ENCODE measurements at places on chromosomes 2 and 18.

DNA sequence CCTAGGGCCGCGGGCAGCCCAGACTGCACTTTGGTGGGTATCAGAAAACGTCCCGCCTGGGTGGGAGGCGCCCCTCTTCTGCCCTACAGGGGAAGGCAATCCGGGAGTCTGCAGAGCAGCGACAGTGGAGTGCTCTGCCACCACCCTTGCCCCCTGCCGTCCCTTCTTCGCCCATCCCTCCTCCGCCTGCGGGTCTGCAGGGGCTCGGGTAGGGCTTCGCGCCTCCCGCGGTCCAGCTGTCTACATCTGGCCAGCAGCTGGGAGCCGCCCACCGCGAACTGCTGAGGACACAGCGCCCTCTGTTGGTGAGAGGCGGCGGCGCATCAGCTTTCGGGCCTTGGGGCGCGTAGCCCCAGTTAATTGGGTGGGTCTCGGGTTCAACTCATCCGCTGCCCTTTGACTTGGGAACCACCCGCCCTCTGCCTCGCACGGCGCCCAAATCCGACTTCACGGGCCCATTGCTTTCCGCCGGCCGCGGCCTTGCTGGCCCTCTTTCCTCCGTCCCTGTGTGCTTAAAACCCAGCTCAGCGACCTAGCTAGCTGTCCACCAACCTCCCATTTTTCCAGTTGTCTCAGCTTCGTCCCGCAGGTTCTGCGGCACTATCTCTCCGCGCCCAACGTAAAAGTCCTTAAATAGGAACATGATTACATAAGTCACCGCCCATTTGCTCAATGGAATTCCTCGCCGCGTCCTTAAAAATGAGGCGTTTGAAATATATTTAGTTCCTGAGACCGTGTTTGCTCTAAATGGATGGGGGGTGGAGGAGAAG, 17.6 kb downstream of the WNT10A start:
- peak; percentile 48 for DNase-seq

DNA sequence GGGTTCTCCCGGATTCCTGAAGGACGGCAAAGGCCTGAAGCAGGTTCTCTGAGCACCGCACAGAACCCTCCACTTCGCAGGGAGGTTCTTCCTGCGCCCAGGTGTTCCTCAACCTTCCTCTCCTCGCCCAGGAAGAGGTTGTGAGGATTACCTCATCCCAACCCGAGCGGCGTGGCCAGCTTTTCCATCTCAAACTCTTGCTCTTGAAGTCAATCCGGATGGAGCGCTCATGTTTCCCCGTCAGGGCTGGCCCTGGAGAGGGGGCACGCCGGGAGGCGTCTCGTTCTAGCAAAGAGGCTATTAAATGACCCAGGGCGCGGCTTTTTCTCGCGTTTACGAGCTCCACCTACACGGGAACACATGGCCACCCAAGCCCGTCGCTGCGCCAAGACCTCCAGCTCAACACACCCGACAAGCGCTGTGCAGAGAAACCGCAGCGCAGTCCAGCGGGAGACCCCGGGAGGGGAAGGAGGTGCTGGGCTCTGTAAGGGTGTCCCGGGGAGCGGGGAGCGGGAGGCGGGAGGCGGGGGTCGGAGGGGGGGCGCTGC, 540 bp upstream of the RAB10 start:
- peak; percentile 37 for DNase-seq

DNA sequence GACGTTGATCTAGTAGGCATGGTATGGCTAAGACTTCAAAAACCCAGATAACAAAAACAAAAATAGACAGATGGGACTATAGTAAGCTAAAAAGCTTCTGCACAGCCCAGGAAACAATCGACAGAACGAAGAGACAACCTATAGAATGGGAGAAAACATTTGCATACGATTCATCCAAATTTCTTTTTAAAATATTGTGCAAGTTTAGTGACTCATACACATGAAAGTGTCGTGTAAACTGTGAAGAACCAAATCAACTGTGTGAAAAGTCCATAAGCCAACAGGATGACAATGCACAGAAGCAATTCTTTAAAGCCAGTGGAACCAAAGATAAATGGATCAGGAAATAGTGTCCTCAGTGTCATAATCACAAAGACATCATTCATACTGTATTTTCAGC, 671.1 kb downstream of the RNF144A start:
- DNase-seq, result no peak

DNA sequence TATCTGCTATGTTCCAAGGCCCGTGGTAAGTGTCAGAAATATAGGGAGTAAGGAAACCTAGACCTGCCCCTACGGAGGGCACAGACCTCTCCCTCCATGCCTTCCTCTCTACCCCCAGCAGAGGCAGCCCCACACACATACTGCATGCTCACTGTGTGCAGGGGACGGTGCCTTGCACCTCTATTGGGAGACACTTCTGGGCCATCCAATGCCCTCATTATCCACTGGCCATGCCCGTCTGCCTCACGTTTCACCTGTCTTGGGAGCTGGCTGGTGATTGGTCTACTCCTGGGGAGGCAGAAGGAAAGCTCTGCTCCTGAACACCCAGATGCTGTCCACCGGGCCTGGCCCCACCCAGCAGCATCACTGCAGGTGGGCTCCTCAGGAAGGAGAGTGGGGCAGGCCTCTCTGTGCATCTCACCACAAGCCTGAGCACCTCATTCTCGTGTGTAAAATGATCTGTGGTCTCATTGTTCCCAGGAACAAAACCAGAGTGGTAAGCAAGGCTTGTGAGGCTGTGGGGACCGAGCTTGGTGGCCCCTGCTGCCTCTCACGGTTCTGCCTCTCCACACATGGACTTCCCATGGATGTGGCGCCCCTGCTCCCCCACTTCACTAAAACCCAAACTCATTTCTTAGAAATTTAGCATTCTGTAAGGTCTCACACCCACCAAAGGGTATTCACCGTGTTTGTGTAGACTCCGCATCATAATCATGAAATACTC, 312.5 kb upstream of the HS6ST1 start:
- DNase-seq, result no peak

Data from anterior cingulate cortex (tissue), 58 donors.